Sigmoid colon (tissue), 7 donors: ENCODE measurements at places on chromosomes 5 and 9. TPM values are rescaled to one million over a fixed set of nuclear protein-coding genes. Genes with fewer than 3 reads are reported as not detected.

GRCh38 chr5:97629276-97629675 lies 446.2 kb upstream of the RIOK2 start:
- no peak for DNase-seq
- H3K27ac ChIP-seq, result no peak overlapping the region
- no peak overlapping the region for H3K4me3 ChIP-seq
- no peaks in the 10 kb centered on the region for H3K27me3 ChIP-seq
- no peaks in the 10 kb centered on the region for H3K36me3 ChIP-seq
- no peaks in the 10 kb centered on the region for H3K4me1 ChIP-seq

Gene PCDHGC3
- 42.1 TPM for total RNA-seq

Gene NMUR2
- not detected for total RNA-seq

Gene SPATA9
- total RNA-seq, result not detected

DNA sequence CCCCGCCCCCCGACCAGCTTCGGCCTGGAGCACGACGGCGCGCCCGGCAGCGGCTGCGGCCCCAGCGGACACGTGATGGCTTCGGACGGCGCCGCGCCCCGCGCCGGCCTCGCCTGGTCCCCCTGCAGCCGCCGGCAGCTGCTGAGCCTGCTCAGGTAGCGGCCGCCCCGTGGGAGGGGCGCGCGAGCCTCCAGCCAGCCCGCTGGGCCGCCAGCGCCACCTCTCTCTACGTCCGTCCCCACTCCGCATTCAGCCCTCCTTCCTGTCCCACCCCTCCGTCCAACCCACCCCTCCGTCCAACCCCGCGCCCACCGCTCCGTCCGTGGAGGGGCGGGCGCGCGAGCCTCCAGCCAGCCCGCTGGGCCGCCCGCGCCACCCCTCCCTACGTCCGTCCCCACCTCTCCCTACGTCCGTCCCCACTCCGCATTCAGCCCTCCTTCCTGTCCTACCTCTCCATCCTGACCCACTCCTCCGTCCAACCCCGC lies 6.5 kb downstream of the ADAMTS13 start:
- peaks cover 18% of the 10 kb centered on the region for H3K4me1 ChIP-seq
- no peak overlapping the region for H3K27ac ChIP-seq
- H3K27me3 ChIP-seq, result peaks cover 27% of the 10 kb centered on the region
- DNase-seq, result no peak
- H3K4me3 ChIP-seq, result peak overlapping the region; percentile 14

- no peak overlapping the region for H3K27ac ChIP-seq
- no peaks in the 10 kb centered on the region for H3K36me3 ChIP-seq
- peak overlapping the region; percentile 22 for H3K4me3 ChIP-seq
- H3K4me1 ChIP-seq, result no peaks in the 10 kb centered on the region
- no peak for DNase-seq
- peaks cover 83% of the 10 kb centered on the region for H3K27me3 ChIP-seq
These were observed 579 bp upstream of the ASTN2 start for GRCh38 chr9:117415358-117415914.

- H3K4me3 ChIP-seq, result no peak overlapping the region
- H3K27ac ChIP-seq, result no peak overlapping the region
- H3K27me3 ChIP-seq, result no peaks in the 10 kb centered on the region
- no peaks in the 10 kb centered on the region for H3K4me1 ChIP-seq
These were observed 32.8 kb downstream of the VPS13A start for GRCh38 chr9:77210116-77210515.

Gene SHC3
- total RNA-seq, result 4.6 TPM

DNA sequence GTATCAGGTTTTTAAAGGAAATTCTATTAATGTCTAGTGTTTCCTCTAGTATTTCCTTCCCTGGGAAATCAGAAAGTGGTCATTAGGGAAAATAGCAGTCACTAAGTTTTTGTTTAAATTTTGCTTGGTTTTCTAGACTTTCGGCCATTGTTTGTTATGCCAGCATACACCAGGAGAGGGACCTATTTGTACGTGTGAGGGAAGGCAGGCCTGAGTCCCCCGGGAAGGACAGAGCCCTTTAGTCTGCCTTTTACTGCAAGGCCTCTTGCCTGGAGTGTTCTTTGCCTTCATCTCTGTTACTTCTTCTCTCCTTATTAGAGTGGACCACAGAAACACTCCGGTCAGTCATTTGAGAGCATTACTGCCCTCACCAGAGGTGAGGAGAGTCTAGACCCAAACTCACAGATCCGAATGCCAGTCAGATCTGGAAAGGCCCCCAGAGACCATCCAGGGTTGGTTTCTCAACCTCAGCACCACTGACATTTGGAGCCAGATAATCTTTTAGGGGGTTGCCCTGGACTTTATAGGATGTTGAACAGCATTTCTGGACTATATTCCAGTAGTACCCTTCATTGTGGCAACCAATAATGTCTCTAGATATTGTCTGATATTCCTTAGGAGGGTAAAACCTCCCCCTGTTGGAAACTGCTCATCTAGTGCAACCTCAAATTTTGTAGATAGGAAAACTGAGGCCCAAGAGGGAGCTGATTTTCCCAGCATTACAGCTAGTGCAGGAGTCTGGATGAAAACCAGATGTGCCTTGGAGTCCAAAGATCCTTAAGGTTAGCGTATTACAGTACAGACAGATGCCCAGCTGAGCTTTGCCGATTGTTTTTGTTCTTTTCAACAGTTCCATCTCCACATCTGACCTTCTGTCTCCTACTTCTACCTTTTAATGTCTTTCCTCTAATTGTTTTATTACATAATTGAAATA lies 93.0 kb upstream of the NIPAL4 start:
- peak overlapping the region; percentile 84 for H3K27ac ChIP-seq
- peak; percentile 82 for DNase-seq
- H3K27me3 ChIP-seq, result no peaks in the 10 kb centered on the region
- H3K36me3 ChIP-seq, result no peaks in the 10 kb centered on the region
- H3K4me1 ChIP-seq, result peaks cover 46% of the 10 kb centered on the region

- no peaks in the 10 kb centered on the region for H3K36me3 ChIP-seq
- DNase-seq, result no peak
- H3K4me1 ChIP-seq, result peaks cover 75% of the 10 kb centered on the region
- H3K27ac ChIP-seq, result peak overlapping the region; percentile 93
These were observed 68.6 kb upstream of the IL17B start for GRCh38 chr5:149447373-149448367.

Gene SLC1A3
- 19.1 TPM for total RNA-seq

Gene PCSK1
- total RNA-seq, result 1.8 TPM

DNA sequence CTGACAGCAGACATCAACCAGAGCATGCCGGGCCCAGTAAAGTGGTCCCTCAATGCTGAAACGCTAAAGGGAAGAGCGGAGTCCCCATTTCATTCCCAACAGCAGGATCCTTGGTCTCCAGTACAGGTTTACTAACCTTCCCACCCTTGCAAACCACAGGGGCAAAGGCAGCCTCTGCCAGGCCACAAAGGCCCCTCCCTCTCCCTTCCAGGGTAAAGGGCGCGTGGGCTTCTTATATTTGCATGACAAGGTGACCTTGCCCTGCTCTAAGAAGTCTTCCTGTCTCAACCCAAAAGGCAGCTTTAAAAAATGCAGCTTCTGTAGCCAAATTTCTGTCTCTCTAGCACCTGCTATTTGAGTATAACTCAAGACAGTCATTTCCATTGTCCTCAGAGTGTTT lies 131.5 kb upstream of the PTCH1 start:
- H3K4me1 ChIP-seq, result peaks cover 8% of the 10 kb centered on the region
- no peaks in the 10 kb centered on the region for H3K36me3 ChIP-seq
- DNase-seq, result no peak
- H3K27me3 ChIP-seq, result no peaks in the 10 kb centered on the region
- no peak overlapping the region for H3K27ac ChIP-seq

- H3K27me3 ChIP-seq, result no peaks in the 10 kb centered on the region
- H3K4me3 ChIP-seq, result no peak overlapping the region
- no peak overlapping the region for H3K27ac ChIP-seq
- H3K36me3 ChIP-seq, result no peaks in the 10 kb centered on the region
- H3K4me1 ChIP-seq, result no peaks in the 10 kb centered on the region
- DNase-seq, result no peak
These were observed 371.3 kb downstream of the DMRT2 start for GRCh38 chr9:1421436-1421835.

- H3K4me3 ChIP-seq, result peak overlapping the region; percentile 58
- no peaks in the 10 kb centered on the region for H3K4me1 ChIP-seq
- peaks cover 7% of the 10 kb centered on the region for H3K36me3 ChIP-seq
- no peak for DNase-seq
- no peak overlapping the region for H3K27ac ChIP-seq
These were observed 625 bp downstream of the EXOSC2 start for GRCh38 chr9:130694205-130694604.

GRCh38 chr5:89520771-89521170 lies 637.8 kb upstream of the MEF2C start:
- H3K4me3 ChIP-seq, result no peak overlapping the region
- no peaks in the 10 kb centered on the region for H3K4me1 ChIP-seq
- H3K27ac ChIP-seq, result no peak overlapping the region
- no peaks in the 10 kb centered on the region for H3K36me3 ChIP-seq
- H3K27me3 ChIP-seq, result no peaks in the 10 kb centered on the region

GRCh38 chr5:154238776-154239481 lies 48.4 kb downstream of the GALNT10 start:
- DNase-seq, result no peak
- H3K27me3 ChIP-seq, result no peaks in the 10 kb centered on the region
- H3K27ac ChIP-seq, result peak overlapping the region; percentile 39
- H3K4me3 ChIP-seq, result peak overlapping the region; percentile 20
- peaks cover 52% of the 10 kb centered on the region for H3K4me1 ChIP-seq

DNA sequence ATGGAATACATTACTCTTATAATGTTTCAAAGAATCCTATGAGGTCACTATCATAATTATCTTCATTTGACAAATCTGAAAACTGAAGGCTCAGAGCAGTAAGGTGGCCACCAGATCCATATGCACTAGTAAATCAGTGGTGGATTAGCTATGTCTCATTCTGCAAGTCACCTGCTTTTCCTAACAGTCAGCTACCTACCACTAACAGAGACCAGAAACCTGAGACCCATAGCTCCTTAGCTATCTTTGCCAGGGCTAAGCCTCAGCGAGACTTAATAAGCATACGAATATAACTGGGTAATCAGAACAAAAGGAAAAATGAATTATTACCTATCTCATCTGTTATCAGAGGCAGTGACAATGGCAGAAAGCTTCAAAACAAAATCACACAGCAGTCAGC lies 118.7 kb downstream of the AUH start:
- no peaks in the 10 kb centered on the region for H3K27me3 ChIP-seq
- no peaks in the 10 kb centered on the region for H3K4me1 ChIP-seq
- DNase-seq, result no peak
- no peaks in the 10 kb centered on the region for H3K36me3 ChIP-seq
- no peak overlapping the region for H3K27ac ChIP-seq

Gene DDX46
- 53.6 TPM for total RNA-seq

DNA sequence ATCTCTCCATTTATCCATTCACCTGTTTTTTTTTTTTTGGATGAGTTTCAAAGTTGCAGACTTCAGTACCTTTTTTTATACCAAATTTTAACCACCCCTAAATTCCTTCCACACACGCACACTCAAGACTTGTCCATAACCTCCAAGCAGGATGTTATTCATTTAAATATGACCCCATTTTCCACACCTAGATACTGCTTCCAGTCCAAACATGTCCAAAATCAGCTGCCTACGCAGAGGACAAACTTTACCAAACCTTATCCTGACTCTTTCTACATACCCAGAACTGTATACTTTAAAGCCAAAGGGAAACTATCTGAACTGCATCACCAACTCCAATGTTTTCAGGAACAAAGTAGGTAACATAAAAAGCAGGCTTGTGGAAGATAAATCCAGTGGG lies 36.0 kb upstream of the FYB1 start:
- DNase-seq, result no peak
- H3K27ac ChIP-seq, result no peak overlapping the region
- no peak overlapping the region for H3K4me3 ChIP-seq
- H3K27me3 ChIP-seq, result no peaks in the 10 kb centered on the region

Gene LIX1
- total RNA-seq, result 2.4 TPM

Gene MRPL41
- 73.1 TPM for total RNA-seq

DNA sequence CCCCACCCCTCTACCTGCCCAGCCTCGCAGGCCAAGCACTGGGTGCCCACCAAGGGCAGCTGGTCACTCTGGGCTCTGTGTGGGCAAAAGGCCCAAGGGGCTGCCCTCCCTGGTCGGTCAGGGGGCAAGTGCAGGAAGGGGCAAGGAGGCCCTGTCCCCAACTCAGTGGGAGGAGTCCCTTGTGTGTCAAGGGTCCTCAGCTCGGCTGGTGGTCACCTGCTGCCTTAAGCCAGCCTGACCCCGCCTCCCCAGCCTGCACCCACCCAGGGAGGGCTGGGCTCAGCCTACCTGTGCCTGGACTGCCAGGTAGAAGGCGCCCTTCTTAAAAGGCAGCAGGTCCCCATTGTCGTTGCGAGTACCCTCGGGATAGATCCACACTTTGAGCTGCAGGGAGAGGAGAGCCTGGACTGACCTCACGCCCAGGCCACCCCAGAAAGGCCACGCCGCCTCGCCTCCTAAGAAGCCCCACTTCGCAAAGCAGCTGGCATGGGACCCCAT lies 10.9 kb downstream of the AGPAT2 start:
- DNase-seq, result no peak
- H3K4me1 ChIP-seq, result no peaks in the 10 kb centered on the region
- H3K36me3 ChIP-seq, result no peaks in the 10 kb centered on the region
- no peak overlapping the region for H3K4me3 ChIP-seq

- no peak for DNase-seq
- no peaks in the 10 kb centered on the region for H3K4me1 ChIP-seq
- H3K27me3 ChIP-seq, result peaks cover 42% of the 10 kb centered on the region
- no peak overlapping the region for H3K4me3 ChIP-seq
These were observed 3.3 kb upstream of the OR2V1 start for GRCh38 chr5:181134259-181134658.

GRCh38 chr9:116182876-116183275 lies 29.3 kb downstream of the PAPPA start:
- H3K27me3 ChIP-seq, result no peaks in the 10 kb centered on the region
- H3K27ac ChIP-seq, result no peak overlapping the region
- no peak overlapping the region for H3K4me3 ChIP-seq
- DNase-seq, result no peak
- H3K4me1 ChIP-seq, result no peaks in the 10 kb centered on the region
- no peaks in the 10 kb centered on the region for H3K36me3 ChIP-seq

GRCh38 chr5:100667161-100667630 lies 132.0 kb downstream of the FAM174A start:
- no peaks in the 10 kb centered on the region for H3K36me3 ChIP-seq
- H3K4me3 ChIP-seq, result no peak overlapping the region
- H3K27me3 ChIP-seq, result no peaks in the 10 kb centered on the region
- H3K4me1 ChIP-seq, result no peaks in the 10 kb centered on the region

DNA sequence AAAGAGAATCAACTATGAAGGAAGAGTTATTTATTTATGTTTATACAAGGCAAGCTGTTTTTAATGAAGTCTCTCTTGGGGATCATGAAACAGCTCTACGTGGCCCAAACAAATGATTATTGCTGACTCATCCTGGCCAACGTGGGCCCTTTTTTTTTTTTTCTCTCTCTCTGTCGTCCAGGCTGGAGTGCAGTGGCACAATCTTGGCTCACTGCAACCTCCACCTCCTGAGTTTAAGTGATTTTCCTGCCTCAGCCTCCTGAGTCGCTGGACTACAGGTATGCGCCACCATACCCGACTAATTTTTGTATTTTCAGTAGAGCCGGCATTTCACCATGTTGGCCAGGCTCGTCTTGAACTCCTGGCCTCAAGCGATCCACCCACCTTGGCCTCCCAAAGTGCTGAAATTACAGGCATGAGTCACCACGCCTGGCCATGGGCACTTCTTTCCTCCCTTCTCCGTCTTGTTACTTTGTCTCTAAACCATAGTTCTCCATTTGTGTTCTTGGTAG lies 98.3 kb downstream of the BASP1 start:
- no peaks in the 10 kb centered on the region for H3K4me1 ChIP-seq
- H3K27me3 ChIP-seq, result no peaks in the 10 kb centered on the region
- DNase-seq, result no peak
- H3K36me3 ChIP-seq, result no peaks in the 10 kb centered on the region
- no peak overlapping the region for H3K27ac ChIP-seq
